ENCODE measurements at places on chromosomes 3 and 15.

GRCh38 chr3:37580237-37580636 is 281.4 kb upstream of the CTDSPL start:
- DNase-seq: no peak

- DNase-seq: no peak
Observed at GRCh38 chr3:129605922-129606635, 397 bp downstream of the PLXND1 start.

GRCh38 chr3:112973325-112974177 is 1.4 kb downstream of the CD200R1 start:
- no peak for DNase-seq

DNA sequence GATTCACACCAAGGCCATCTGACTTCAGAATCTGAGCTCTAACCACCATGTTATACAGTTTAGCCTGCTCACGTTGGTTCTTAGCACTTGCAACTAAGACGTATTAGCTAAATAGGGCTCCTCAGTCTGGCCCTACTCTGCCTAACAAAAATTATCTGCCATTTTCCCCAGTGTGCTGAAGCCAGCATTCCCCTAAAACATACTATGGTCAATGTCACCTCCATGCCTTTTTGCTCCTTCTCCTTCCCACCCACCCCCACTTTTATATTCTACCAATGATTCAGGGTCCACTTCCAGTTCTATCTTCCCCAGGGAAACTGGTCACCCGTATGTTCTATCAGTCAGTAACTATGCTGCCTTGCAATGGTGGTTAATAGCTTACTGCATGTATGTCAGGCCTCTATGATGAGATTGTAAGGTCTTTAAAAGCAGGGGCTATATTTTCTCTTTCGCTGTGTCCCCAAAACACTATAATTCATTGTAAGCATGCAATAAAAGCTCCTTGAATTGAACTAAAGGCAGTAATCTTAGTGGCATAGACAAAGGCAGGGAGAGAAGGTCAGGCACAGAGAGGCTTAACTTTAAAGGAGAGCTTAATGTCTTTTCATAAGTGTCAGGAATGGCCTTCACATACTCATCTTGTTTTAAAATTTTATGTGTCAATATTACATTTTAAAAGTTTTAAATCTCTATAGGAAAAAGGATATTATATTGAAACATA is 23.3 kb downstream of the POPDC2 start:
- DNase-seq: no peak

- DNase-seq: no peak
Observed at GRCh38 chr3:75305901-75306300, 358.2 kb upstream of the FRG2C start.

DNA sequence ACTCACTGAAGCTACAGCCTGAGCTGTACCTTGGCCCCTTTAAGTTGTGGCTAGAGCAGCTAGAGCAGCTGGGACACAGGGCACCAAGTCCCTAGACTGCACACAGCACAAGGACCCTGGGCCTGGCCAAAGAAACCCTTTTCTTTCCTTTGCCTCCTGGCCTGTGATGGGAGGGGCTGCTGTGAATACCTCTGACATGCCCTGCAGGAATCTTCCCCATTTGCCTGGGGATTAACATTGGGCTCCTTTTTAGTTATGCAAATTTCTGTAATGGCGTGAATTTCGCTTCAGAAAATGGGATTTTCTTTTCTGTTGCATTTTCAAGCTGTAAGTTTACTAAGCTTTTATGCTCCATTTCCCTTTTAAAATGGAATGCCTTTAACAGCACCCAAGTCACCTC is 611.2 kb upstream of the ARPP21 start:
- no peak for DNase-seq

DNA sequence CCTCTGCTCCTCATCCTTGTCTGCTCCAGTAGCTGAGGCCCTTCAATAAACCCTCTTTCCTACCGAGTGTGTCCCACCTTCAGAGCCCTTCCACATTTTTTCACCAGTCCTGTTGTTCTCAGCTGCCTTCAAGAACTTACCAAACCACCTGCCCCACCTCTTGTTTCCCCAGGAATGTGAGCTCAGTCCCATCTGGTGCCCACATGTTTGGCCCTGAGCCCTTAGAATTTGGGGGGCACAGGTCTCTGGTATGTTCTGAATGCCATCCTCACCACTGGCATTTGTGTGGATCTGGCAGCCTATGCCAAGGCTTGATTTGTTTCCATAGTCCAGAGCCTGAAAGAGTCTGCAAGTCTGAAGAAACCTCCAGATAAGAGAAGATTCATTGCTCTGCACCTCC is 315.2 kb upstream of the PPP2R3A start:
- DNase-seq: no peak

GRCh38 chr15:43702174-43702573 is 8.5 kb downstream of the CKMT1A start:
- no peak for DNase-seq

DNA sequence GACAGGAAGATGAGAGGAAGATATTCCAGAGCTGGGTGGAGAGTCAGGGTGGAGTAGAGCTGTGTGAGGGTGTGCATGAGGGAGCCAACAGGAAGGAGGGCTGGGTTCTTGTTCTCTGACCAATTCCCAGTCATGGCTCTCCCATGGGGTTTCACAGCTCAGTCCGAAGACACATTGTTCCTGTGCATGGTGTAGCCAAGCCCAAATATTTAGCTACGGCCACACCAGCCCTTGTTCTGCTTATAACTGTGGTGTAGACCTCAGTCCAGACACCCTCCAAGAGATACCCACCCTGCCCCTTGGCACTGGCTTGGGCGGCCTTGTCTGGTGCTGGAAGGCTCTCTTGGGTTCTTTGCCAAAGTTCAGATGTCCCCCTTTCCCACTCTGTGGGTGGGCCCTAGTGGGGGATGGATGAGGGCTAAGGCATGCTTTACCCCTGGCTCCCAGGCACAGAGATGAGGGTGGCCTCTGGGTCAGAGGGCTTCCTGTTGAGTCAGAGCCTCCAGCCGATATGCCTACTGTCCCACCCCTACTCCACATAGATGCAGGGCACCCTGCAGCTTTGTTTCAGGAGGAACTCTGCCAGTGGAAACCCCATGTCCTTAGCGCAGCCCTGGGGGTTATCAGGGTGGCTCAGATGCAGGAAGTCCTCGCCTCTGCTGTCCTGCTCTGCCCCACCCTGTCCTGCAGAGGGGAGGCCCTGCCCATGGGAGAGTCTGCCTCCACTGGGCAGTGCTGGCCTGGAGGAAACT is 271.2 kb upstream of the CTDSPL start:
- DNase-seq: no peak

DNA sequence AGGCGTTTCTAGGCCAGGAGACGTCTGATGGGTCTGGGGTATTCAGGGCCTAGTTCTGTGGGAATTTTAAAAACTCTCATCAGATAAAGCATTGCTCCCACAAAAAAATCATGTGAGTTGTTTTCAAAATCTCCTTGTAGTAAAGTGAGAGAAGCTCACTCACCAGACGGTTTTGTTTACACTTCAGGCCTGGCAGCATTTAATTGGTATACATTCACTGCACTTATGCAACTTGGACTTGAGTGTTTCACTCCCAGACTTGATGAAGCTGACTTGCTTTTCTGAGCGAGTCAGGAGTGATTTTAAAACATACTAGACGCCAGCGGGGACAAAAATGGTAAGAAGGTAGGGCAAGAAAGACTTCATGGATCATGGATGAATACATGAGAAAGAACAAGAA is 75.2 kb downstream of the SLCO3A1 start:
- no peak for DNase-seq

- no peak for DNase-seq
Observed at GRCh38 chr3:174020156-174020555, 622.6 kb downstream of the NLGN1 start.

GRCh38 chr3:194254040-194254439 is 97.1 kb downstream of the CPN2 start:
- DNase-seq: no peak

DNA sequence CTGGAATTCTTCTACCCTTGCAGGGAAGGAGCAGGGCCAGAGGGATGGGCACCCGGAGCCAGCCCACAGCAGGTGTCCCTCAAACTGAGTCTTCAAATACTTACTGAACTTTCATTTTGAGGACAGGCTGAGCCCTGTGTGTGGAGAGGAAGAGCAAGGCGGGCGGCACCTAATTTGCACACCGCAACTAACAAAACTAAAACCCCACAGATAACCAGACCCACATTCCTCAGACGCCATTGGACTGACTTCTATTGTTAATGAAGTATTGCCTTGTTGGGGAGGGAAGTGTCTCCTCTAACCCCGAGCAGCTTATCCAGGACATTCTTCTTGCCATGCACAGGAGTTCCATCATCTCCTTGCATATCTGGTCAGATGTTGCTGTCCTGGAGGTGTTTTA is 105.2 kb upstream of the NR2E3 start:
- DNase-seq: no peak

GRCh38 chr15:99442252-99442897 is 123.4 kb upstream of the MEF2A start:
- no peak for DNase-seq

All from DMS79 treated with DMSO at 0.1 percent for 48 hours (cell line).